ENCODE measurements at places on chromosomes 6 and 20. TPM values are rescaled to one million over a fixed set of nuclear protein-coding genes. Genes with fewer than 3 reads are reported as not detected.

The DZANK1 gene
- 2.7 TPM for total RNA-seq

The LHFPL5 gene
- total RNA-seq: not detected

- no peak for DNase-seq
Observed at GRCh38 chr6:121925024-121925423, 474.4 kb upstream of the HSF2 start.

- no peak for DNase-seq
Observed at GRCh38 chr6:11237956-11238355, 5.5 kb upstream of the NEDD9 start.

The DLL1 gene
- total RNA-seq: 14.6 TPM

Data from upper lobe of right lung (tissue), 1 donor.